ENCODE measurements at places on chromosomes 3 and 15.

DNA sequence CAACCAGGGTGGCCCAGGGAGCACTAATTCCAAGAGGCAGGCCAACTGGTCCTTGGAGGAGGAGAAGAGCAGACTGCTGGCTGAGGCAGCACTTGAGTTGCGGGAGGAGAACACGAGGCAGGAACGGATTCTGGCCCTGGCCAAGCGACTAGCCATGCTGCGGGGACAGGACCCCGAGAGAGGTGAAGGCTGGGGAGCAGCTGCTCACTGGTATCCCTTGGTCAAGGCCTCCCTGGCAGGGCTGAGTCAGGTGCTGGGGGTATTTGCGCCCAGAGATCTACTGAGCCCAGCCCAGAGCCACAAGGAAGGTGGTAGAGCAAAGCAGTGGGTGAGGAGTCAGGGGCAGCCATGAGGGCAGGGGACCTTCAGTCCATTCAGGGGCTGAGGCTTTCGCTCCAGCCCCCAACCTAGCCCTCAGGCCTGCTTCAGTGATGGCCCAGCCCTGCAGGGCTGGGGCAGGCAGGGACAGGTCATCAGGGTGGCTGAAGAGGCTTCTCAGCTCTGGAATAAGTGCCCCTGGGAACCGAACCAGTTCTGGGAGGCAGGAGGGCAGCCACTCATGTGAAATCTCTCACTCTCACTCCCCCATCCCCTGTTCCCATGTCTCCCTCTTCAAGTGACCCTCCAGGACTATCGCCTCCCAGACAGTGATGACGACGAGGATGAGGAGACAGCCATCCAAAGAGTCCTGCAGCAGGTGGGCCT is 5.6 kb upstream of the DNAJC17 start:
- no peak for DNase-seq

DNA sequence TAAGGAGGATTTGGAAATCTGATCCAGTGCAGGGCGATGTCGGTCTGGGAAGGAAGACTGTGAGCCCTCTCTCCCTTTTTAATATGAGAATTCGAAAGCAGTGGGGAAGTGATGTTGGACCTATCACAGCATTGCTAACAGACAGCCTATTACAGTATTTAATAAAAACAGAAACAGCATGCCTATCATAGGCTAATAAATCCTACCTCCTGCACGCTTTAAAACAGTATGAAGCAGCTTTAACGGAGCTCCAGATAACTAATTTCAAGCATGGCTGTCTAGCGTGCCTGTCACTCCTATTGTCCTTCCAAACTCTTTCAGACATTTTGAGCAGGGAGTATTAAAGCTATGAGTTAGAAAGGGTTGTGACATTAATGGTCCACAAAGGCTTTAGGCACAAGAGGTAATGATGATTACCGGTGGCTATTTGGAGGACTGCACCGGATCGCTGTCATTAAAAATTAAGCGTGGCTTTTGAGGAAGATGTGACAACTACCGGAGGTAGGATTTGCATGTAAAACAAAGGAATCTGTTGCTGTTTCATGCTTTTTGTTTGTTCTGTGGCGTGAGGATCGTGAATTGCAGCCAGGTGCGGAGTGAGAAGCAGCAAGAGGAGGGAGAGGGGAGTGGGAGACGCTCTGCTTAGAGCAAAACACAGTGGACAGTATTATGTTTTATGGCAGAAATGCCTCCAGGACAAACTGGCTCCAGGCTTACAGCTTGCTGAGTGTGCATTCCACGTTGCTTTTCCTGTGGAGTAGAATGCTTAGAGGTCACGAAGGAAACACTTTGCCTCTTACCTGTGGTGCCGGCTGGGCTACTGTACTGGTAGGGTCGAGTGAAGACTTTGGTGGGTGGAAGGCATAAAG is at the start of gene KCNMB2:
KCNMB2 (plus strand) TSS at position 226 of the 869 bp plus-strand sequence.
- DNase-seq: no peak

GRCh38 chr3:98580401-98581386 is 12.7 kb downstream of the CPOX start:
- no peak for DNase-seq

DNA sequence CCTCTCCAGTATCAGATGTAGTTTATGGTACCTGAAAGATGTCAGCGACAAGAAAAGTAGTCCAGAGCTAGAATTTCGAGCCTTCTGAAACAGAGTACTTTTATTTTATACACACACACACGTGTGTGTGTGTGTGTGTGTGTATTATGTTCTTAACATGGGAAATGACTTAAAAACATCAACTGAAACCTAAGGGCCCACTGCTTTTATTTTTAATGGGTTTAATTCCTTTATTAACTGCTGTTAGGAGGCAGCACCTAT is 1.9 kb downstream of the TCF12 start:
- DNase-seq: no peak

GRCh38 chr15:70486012-70486411 is 277.3 kb downstream of the UACA start:
- DNase-seq: no peak

DNA sequence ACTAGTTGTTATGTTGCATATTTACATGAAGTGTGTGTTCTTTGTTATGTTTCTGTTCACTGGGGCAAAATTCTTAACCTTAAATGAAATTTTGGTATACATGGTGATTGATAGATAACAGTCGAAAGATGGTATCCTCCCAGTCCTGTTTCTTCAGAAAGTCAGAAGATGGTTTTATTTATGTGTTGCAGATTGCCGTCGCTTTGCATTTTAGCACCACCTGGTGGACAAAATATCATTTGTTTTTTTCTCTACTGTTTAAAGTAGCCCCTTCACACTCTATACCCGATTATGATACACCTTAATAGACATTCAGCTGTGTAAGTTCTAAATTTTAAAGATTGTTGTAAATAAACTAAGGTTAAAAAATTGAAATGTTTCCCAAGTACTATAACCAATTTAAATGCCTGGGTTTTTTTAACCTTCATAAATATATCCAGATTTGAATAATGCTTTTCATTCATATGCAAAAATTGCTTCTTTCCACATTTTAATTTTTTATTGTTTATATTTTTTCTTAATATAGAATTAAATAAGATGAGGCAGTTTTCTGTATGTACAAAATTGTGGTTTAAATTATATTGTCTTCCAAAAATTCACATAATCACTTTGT is 152.2 kb downstream of the ALCAM start:
- no peak for DNase-seq

DNA sequence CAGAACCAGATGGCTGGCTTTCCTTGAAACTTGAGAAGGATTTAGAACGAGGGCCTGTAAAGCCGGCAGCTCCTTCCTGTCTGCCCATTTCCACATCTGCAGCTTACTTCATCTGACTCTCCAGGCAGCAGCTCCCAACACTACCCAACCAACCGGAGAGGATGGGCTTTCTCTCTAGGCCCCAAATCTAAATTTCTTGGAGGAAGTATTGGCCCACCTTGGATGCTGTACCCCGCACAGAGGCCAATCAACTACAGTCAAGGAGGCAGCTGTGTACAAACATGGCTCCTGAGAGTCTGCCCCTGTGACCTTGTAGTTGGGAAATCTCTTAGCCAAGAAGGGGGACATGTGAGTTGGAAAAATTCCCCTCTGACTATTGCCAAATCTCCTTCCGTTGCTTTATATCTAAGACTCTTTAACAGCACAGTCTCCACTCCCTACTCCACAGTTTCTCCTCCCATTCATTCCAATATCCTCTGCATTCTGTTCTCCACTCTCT is 8.0 kb upstream of the ACAP2 start:
- no peak for DNase-seq

- no peak for DNase-seq
These were observed 137.7 kb downstream of the LRIG1 start for GRCh38 chr3:66363148-66363547.

DNA sequence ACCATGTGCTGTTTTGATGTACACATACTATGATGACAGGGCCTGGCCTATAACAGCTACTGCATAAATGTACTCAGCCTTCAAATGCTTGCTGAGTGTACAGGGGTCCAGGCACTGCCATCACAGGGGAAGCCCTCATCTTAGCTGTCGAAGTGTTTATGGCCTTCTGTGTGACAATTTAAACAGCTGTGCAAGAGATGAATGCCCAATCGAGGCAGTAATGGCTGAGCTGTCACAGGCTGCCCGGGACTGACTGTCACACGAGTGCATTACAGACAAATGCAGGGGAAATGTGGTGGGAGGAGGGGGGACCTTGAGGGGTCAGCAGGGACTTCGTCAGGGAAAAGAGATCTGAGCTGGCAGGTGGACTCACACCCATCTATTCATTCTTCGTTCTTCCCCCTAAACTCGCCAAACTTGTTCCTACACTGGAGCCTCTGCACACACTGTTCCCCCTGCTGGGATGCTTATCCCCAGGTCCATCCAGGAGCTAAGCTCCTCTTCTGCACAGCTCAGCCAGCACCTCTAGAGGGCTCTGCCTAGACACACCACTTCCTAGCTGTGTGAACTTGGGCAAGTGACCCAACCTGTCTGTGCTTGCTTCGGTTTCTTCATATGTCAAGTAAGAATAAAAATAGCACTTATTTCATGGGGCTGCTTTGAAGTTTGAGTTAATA is 156.2 kb upstream of the IQSEC1 start:
- no peak for DNase-seq

GRCh38 chr15:40937762-40938535 is 8.8 kb downstream of the DLL4 start:
- DNase-seq: no peak

GRCh38 chr3:173932624-173933023 is 535.1 kb downstream of the NLGN1 start:
- no peak for DNase-seq

GRCh38 chr3:54731732-54732445 is 196.0 kb downstream of the LRTM1 start:
- DNase-seq: no peak

DNA sequence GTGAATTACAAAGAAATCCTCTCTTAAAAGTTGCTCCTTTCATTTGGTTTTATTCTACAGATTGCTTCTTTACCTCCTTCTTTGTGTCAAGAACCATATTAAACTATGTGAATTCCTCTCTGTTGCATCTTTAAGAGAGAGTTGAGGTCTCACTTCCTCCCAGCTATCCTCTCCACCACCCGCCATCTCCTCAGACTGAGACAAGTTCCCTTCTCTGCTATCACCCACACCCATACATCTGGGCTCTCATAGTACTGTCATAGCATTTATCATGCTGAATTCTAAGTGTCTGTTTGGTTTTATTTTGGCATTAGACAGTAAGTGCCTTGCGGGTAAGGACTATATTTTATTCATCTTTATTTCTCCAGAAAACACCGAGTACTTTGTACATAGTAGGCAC is 54.2 kb downstream of the B3GALNT1 start:
- DNase-seq: no peak

DNA sequence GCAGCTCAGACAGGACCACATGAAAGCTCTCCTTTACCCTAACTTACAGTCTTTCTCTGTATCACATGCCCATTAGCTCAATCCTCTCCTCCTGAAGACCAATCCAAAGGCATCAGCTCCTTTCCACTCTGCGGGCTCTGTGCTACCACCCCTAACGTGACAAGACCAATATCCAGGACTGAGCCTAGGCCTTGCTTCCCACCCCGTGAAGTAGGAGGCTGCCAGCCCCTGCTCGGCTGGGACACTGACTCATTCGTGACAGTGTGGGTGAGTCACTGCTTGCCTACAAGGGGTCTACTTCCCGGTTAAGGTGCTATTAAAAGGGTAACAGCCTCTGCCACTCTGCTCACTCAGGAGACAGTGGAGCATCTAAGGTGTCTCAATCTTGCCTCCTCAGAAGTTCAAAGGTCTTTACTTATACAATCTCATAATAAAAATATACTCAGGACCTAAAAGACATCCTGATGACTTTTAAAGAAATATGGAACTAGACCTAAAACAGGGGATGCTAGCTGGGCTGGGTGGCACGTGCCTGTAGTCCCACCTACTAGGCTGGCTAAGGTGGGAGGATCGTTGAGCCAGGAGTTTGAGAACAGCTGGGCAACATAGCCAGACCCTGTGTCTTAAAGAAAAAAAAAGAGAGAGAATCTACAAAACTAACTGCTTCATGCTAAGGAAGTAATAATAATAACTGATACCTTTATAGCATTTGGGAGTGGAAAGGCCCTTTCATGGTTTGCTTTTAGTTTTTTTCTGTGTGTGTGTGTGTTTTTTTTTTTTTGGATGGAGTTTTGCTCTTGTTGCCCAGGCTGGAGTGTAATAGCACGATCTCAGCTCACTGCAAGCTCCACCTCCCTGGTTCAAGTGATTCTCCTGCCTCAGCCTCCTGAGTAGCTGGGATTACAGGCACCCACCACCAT is 55.0 kb downstream of the TMEM44 start:
- DNase-seq: no peak

- DNase-seq: no peak
These were observed 8.7 kb upstream of the MESP2 start for GRCh38 chr15:89767411-89767915.

DNA sequence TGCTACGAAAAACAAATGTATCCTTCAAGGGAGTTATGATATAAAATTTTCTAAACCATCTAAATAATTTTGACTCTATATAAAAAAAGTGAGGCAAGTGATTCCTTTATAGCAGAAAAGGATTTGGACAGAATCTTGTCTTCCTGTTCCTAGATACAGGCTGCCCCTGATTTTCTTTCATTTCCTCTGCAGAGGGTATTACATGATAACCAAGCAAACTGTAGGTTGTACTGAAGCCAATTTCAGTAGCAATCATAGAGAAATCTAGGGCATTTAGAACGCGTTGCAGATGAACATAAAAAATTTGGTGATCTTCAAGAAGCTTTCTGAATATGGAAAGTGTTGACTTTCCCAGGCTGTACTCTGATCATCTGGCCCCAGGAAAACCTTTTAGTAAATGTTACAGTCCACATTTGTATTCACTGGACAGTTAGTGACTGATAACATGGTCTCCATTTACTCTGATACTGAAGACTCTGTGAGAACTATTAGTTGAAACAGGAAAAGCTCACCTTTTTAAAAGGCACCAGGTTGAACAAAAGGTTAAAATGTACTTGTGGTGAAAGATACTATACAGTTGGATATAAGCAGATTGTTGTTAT is 9.1 kb upstream of the UTS2B start:
- DNase-seq: no peak

GRCh38 chr3:153001210-153002078 is 160.6 kb upstream of the RAP2B start:
- no peak for DNase-seq

DNA sequence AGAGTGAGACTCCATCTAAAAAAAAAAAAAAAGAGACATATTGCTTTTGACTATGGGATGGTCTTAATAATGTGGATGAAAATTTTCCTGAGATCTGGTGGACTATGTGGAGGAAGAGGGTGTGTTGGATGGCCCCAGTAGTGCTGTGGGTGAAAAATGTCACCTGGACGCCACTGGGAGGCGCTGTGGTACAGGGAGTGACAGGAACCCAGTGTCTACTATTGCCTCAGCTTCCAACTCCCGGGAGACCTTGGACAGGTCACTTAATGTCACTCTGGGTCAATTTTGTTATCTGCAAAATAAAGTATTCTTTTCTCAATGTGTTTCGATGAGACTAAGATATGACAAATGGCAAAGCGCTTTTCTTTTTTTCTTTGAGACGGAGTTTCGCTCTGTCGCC is 27.7 kb upstream of the DCP1A start:
- peak; percentile 26 for DNase-seq

DNA sequence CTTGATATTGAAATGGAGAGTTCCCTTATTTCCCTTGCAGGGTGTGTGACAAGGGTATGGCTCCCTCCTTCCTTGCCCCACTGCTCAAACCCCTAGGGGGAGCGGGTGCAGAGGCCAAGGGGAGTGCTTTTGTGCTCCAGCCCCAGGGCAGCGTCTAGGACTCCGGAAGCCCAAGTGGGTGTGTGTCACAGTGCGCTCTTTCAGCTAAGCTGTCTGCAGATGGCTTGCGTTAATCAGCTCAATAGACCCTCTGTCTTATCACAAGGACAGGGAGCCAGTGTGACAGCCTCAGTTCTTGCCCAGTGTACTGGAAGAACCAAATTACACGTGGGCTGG is 523.6 kb upstream of the LMCD1 start:
- no peak for DNase-seq

Measured in T-helper 17 cell (primary cell).